Right lobe of liver (tissue), 6 donors: ENCODE measurements at places on chromosomes 1 and 21. TPM values are rescaled to one million over a fixed set of nuclear protein-coding genes. Genes with fewer than 3 reads are reported as not detected.

- no peak for DNase-seq
Measured at GRCh38 chr1:196034080-196034706, 574.0 kb downstream of the KCNT2 start.

DNA sequence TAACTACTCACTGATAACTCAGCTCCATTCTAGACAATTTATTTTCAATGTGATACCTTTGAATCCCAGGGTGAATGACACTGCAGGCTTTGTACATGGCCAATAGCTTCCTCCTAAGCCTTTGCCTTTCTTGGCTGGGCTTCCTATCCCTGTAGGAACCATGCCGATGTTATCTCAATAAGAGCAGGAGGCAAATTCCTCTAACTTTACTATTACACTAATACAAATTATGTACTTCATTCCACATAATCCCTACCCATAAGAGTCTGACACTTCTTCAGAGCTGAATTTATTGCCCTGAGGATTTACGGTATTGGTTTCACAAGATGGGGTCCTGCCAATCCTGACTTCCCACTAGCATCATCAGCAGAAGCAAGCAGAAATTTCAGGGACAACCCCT lies 14.0 kb downstream of the TGFBR3 start:
- DNase-seq = no peak

SPRR2G gene
- not detected for total RNA-seq

GRCh38 chr1:225694151-225694603 lies 41.3 kb upstream of the ENAH start:
- peak; percentile 65 for DNase-seq

DNA sequence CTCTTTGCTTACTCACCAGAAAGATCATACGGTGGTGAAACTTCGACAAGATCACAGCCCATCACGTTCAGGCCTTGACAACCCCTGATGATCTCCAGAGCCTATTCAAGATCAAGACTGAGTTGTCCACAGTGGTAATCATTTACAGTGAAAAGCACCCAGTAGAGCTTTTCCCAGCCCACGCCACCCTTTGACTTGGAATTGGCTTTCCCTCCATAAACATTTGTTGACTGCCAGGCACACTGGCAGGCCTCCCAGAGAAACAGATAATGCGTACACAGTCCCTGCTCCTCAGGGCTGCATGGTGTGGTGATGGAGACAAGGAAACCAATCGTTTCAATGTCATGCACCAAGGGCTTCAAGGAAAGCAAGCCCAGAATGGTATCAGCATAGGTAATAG lies 10.1 kb downstream of the AGMAT start:
- DNase-seq = peak; percentile 70

CYP4Z1 gene
- 0.33 TPM for total RNA-seq

GRCh38 chr1:200036619-200037270 lies 9.2 kb downstream of the NR5A2 start:
- no peak for DNase-seq

CFAP74 gene
- 0.16 TPM for total RNA-seq

UBL4B gene
- total RNA-seq = not detected

SYCP1 gene
- not detected for total RNA-seq

- DNase-seq = no peak
Measured at GRCh38 chr1:234864116-234864515, 254.1 kb upstream of the IRF2BP2 start.

- no peak for DNase-seq
Measured at GRCh38 chr1:48059289-48059688, 62.1 kb upstream of the TRABD2B start.

OR2T33 gene
- total RNA-seq = not detected

- peak; percentile 74 for DNase-seq
Measured at GRCh38 chr1:211944733-211945500, 90.4 kb downstream of the INTS7 start.

MTHFR gene
- total RNA-seq = 15.0 TPM
